ENCODE measurements at places on chromosomes 5 and 9.

GRCh38 chr9:116394894-116395698 lies 241.5 kb downstream of the PAPPA start:
- DNase-seq, result no peak

- peak; percentile 63 for DNase-seq
These were observed 5.7 kb upstream of the SEC16A start for GRCh38 chr9:136488247-136489214.

- no peak for DNase-seq
These were observed 110.5 kb upstream of the HMHB1 start for GRCh38 chr5:143701493-143701892.

GRCh38 chr5:175250426-175250825 lies 193.6 kb downstream of the DRD1 start:
- DNase-seq, result no peak

GRCh38 chr5:167853421-167853820 lies 438.0 kb upstream of the WWC1 start:
- no peak for DNase-seq

DNA sequence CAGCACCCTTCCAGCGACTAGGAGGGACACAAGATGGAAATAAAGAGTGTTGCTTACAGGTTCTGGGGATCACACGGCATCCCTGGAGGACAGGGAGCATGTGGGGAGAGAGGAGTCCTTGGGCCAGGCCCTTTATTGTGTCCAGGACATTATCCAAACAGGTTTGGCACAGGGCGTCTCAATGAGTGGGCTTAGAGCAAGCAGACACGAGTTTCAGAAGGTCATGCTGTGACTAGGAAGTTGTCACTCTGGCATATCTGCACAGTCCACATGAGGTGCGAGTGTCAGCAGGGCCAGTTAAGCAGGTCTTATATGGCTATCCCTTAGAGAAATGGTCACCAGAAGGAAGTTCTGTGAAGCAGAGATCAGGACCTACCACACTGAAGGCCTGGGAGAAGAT lies 174.5 kb upstream of the OTULINL start:
- no peak for DNase-seq

DNA sequence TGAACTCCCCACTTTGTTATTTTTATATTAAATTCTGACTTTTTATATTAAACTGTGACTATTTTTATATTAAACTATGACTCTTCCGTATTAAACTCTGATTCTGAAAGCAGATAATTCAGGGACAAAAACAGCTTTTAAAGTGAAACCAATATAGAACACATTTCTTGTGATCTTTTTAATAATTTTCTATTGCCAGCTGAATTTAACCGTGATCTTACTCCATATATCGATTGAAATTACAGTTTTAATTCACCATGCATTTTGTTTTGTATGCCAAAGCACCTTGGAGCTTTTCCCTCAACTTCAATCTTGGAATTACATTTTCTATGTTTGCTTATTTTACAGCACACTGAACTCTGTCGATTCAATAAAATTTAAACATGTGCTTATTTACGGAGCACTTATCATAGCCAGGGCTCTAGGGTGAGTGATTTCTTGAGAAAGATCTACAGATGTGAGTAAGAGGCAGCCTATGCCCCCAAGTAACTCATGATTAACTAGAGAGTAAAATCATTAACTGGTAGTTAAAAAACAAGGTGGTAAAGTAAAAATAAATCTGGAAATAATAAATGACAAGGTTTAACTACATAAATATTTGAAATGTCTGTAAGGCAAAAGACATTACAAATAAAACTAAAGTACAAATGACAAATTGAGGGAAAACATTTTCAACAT lies 72.9 kb upstream of the ALDH1B1 start:
- no peak for DNase-seq

DNA sequence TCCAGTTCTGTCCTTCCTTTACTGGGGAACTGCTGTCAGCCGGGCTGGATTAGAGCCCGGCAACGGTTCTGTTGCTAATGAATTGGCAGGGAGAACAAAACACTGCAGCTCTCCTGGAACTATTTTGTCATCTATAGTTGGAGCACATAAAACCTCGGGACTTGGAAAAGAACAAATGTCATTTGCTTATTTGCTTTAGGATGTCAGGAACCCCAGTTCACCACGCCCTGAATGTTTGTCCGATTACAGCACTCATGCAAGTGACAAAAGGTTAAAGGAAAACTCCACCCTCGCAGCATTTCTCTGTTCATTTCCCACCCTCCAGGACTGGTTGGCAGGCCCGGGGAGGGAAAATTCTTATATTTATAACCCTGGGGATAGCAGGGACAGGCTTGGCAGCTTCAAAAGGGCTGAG lies 66.4 kb upstream of the PLPP1 start:
- DNase-seq, result no peak

DNA sequence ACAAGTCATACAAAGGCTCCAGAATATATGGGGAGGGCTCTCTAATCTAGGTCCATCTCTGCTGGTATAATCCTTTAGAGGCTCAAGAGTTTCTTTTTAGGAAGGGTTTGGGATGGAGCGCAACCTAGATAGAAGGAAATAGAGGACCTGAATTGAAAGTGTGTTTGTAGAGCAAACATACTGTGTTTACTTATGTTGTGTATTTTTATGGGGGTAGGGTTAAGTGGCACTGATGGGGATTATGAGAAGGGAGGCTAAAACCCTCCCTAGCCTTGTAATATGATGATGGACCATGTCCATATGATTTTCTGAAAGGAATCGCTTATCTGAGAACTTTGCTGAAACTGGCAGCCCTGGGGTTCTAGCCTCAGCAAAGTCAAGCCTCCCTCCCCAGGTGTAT lies 4.4 kb upstream of the ELL2 start:
- no peak for DNase-seq

GRCh38 chr5:106127985-106128384 lies 1542.8 kb downstream of the EFNA5 start:
- no peak for DNase-seq

- DNase-seq, result no peak
These were observed 336.5 kb downstream of the EBF1 start for GRCh38 chr5:158763217-158763616.

GRCh38 chr5:173581408-173582215 lies 34.8 kb downstream of the BOD1 start:
- peak; percentile 28 for DNase-seq

GRCh38 chr5:37840053-37841034 lies 503 bp upstream of the GDNF start:
- no peak for DNase-seq

DNA sequence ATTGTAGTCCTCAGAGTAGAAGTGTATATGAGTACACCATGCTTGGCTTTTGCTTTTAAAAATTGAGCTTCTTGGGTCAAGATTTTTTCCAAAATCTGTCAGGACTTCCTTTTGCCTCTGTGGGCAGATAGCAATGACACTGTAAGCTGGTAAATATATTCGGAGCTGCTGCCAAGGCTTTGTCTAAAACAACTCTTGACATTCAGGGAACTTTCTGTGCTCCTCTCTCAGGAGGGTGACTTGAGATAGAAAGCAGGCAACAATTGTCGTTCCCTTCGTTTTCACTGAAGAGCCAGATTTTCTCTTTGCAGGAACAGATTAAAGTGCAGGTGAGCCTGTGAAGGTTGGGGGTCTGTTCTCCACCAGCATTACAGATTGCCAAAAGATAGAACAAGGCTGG lies 230.5 kb downstream of the MAST4 start:
- no peak for DNase-seq

GRCh38 chr5:61357745-61358144 lies 25.7 kb downstream of the ZSWIM6 start:
- no peak for DNase-seq

- no peak for DNase-seq
These were observed 754.7 kb upstream of the CTNND2 start for GRCh38 chr5:12658871-12659446.

- peak; percentile 3 for DNase-seq
These were observed 478 bp downstream of the TEX10 start for GRCh38 chr9:100352201-100352726.

DNA sequence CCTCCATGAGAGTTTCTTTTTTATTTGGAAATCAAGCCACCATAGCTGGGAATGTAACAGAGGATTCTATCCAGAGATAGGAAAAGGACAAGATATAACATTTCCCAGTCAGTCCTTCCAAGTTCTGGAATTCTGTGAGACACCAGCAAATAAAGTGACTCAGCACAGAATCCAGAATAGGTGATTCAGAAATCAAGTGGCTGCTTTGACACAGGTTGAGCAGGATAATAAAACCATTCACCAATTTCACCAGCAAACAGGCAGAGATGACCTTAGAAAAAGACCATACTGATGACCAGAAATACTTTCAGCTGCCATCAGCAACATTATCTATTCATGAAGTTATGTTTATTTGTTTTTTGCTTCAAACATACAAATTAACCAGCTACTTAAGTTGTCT lies 491.5 kb upstream of the TUSC1 start:
- DNase-seq, result no peak

DNA sequence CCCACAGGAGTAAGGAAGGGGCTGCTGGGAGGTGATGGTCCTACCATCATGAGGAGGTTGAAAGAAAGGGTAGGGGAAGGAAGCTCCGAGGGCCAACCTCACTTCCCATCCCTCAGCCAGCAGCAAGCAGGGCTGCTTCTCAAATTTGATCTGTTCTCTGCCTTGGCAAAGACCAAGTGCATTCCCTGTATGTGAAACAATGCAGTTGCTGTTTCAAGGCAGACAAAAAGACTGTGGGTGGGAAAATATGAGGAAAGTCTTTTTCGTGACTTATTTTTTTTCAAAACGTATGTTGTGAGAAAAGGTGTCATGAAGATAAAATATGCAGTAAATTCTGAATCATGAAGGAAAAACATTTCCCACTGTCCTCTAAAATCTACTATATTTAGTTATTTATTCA lies 165.9 kb downstream of the ARSB start:
- DNase-seq, result no peak

- no peak for DNase-seq
These were observed 225.8 kb downstream of the FANCC start for GRCh38 chr9:95091601-95092261.

GRCh38 chr5:60340965-60341471 lies 358.9 kb downstream of the DEPDC1B start:
- DNase-seq, result no peak

DNA sequence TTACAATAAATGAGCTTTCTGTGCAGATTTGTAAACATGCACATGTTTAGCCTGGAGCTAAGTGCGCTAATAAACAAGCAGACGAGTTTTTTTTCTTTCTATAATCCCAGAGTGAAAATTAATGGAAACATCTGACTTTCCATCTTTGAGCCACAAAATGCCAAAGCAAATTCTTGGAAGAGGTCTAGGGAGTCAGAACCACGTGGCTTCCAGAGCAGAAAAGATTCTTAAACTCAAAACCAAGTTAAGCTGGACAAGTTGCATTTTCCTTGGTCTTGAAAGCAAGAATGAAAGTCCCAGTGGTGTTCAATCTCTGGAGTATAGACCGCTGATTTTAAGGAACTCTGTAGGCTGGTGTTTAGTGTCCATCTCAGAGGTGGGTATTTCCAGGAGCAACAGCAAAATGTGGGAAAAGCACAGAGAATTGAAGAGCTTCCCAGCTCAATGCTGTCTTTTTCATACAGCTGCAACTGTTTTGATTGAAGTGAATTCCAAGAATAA lies 71.4 kb downstream of the MYO10 start:
- no peak for DNase-seq

DNA sequence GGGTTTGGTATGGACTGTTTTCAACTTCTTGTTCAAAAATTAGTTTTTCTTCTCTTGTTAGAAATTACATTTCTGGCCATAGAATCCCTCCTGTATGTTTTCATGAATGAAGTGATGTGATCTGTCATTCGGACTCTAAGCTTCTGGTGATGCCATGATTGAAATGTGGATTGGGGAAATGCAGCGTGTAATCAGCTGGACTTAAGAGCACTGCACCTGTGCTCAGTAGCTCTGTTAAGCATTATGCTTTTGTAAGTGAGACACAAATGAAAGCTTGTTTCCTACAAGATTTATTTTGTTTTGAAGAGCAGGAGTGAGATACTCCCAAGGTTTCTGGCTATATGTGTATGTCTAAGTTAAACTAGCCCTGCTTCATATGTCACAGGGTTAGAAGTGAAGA lies 24.0 kb upstream of the FAM120AOS start:
- no peak for DNase-seq

GRCh38 chr5:463952-464351 lies 21.0 kb downstream of the EXOC3 start:
- peak; percentile 84 for DNase-seq

DNA sequence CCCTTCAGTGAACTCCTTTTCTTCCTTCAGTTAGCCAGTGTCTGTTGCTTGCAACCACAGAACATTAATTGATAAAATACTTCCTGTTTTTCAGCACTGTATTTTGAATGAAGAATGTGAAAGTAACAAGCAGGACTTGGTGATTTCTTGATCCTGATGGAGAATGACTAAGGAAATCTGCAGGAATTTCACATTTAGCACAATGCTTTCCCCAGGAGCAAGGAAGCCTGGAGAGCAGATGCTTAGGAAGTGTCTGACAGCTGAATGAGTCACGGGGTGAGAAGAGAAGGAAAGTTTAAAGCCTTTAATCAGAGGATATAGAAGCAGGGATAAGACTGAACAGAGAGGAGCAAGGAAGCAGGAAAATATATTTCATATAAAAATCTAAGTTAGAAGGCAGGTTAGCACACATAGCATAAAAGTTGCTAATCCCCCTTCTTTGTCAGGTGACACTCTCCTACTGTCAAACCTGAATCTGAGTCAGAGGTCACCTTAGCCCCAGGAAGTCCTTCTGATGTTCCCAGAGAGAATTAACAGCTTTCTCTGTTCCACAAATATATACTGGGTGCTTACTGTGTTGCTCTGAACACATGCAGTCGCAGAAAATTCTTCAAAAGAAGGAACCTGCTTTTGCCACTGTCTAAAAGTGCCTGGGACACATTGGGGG lies 59.7 kb downstream of the GNA14 start:
- no peak for DNase-seq

DNA sequence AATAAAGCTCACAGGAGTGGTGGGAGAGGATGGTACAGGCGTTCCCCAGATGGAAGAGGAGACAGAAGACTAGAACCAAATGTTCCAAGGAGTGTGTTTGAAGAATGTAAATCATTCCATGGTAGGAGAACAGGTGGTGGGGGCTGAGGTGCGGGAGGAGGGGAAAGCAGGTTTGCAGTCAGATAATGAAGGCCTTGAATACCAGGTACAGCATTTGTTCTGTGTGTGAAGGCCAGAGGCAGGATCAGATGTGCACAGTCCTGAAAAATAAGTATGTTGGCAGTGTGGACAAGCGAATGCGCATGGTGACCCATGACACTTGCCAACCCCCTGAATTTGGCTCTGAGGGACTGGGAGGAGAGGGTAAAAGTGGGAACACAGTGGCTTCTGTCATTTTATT lies 59.9 kb upstream of the ALDH1B1 start:
- no peak for DNase-seq

GRCh38 chr5:96489532-96489931 lies 56.5 kb upstream of the PCSK1 start:
- DNase-seq, result no peak

- no peak for DNase-seq
These were observed 65.2 kb upstream of the UBAC1 start for GRCh38 chr9:136026266-136026942.

DNA sequence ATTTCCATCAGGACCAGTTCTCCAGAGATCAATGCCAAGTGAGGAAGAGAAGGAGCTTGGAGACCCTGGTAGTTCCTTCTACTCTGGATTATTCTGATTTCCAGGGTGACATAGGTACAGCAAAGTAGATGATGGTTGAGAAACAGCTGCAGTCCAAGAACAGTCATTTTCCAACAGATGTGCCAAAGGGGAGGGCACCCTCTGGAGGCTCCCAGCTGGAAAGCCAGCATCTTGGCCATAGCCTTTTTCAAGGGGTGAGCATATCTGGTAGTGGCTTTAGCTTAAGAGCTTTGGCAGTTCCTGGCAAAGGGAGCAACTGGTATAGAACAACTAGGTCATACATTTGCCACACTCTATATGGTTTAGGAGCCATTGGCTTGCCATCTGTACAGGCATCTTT lies 492.7 kb downstream of the RASEF start:
- no peak for DNase-seq

Data from CD4-positive, alpha-beta T cell treated with Interferon alpha-2 for 1 hour (primary cell).